Stimulated activated CD4-positive, alpha-beta T cell treated with anti-CD3 and anti-CD28 coated beads, Interleukin-12 subunit alpha, Interleukin-12 subunit beta, amount 100 ng/mL, for 24 hours (primary cell): ENCODE measurements at places on chromosomes 3 and 15.

- no peak for DNase-seq
Measured at GRCh38 chr3:185430375-185430774, 67.4 kb downstream of the MAP3K13 start.

GRCh38 chr3:104316118-104316517, 1050.6 kb upstream of the ALCAM start:
- DNase-seq: no peak

DNA sequence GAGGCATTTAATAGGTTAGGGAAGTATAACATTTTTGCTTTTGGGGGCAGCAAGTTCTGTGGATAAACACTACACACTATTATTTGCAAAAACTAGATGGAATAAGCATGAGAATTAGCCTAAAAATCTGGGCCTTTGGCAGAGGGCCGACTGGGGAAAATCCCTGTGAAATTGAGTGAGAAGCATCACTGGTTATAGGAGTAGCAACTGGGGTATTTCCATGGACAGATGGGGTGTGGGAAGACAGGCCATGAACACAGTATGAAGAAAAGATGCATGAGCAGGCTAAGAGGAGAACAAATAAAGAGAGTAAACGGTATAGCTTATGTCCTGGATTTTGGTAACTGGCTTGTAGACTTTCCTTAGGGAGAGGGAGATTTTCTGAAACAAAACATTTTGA, 32.9 kb upstream of the CSPG5 start:
- no peak for DNase-seq

- no peak for DNase-seq
Measured at GRCh38 chr15:77974098-77974414, 103.5 kb downstream of the TBC1D2B start.

DNA sequence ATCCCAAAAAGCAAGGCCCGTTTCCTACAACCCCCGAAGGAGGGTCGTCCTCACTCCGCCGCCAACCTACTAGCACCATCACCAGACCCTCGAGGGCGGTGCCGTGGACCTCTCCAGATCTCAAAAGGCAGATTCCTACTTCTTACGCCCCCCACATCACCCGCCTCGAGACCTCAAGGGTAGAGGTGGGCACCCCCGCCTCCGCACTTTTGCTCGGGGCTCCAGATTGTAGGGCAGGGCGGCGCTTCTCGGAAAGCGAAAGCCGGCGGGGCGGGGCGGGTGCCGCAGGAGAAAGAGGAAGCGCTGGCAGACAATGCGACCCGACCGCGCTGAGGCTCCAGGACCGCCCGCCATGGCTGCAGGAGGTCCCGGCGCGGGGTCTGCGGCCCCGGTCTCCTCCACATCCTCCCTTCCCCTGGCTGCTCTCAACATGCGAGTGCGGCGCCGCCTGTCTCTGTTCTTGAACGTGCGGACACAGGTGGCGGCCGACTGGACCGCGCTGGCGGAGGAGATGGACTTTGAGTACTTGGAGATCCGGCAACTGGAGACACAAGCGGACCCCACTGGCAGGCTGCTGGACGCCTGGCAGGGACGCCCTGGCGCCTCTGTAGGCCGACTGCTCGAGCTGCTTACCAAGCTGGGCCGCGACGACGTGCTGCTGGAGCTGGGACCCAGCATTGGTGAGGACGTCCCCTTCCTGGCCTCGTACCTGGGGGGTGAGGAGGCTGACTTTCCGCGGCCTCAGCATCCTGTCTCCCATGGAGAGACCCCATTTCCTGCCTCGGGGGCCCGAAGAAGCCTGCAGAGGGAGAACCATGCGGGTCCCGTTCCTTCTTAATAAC, at the start of gene MYD88:
TSS of gene MYD88 (plus strand) at position 313 of the 842 bp plus-strand sequence. CDS start at position 353, 40 bp downstream.
- DNase-seq: peak; percentile 62

GRCh38 chr3:71786217-71786549, 1.2 kb upstream of the PROK2 start:
- DNase-seq: no peak

- peak; percentile 45 for DNase-seq
Measured at GRCh38 chr15:84747416-84748273, 747 bp upstream of the ZNF592 start.

DNA sequence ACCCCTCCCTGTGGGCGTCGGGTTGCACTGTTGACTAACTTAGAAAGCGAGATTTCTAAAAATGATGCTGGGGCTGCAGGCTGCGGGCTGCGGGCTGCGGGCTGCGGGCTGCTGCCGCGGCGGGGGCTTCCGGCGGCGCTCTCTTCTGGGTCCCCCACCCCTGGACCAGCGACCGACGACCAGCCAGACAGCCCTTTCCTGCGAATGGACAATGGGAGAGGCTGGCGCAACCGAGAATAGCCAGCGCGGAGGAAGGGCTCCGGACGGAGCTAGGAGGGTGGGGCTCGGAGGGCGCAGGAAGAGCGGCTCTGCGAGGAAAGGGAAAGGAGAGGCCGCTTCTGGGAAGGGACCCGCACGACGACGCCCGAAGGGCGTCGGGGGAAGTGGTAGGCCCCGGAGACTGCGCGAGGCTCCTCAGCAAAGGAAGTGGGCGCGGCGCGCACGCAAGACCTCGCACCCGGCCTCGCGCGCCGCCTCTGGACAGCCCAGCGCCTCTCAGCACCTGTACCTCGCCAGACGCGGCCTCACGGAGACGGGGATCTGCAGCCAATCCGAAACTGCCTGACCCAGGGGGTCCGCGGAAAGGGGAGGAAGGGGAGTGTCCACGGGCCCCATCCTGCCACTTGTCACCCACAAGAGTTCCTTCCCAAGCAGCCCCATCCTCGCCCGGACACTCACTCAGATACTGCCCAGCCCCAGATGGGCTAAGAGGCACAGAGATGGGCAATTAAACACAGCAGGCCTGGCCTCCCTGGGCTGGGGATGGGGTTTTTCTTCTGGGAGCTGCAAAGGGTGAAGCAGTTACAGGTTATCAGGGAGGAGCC, 70.7 kb downstream of the SLC12A8 start:
- DNase-seq: peak; percentile 70

- DNase-seq: no peak
Measured at GRCh38 chr15:95606551-95606950, 723.9 kb upstream of the NR2F2 start.

DNA sequence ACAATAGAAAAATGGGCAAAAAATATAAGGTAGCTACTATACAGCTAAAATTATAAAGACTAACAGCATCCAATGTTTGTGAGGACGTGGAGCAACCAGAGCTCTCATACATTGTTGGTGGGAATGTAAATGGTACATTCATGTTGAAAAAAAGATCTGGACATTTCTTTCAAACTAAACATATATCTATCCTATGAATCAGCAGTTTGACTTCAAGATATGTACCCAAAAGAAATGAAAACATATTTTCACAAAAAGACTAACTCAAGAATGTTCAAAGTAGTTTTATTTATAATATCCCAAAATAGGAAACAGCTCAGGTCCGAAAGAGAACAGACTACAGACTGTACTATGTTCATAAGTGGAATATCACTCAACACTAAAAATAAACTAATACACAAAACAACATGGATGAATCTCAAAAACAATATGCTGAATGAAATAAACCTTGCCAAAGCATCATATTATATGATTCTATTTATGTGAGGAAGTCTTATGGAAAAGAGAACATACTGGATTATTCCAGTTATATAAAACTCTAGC, 8.8 kb upstream of the TTBK2 start:
- DNase-seq: no peak

GRCh38 chr3:122004991-122005565, 17.0 kb downstream of the ILDR1 start:
- no peak for DNase-seq

DNA sequence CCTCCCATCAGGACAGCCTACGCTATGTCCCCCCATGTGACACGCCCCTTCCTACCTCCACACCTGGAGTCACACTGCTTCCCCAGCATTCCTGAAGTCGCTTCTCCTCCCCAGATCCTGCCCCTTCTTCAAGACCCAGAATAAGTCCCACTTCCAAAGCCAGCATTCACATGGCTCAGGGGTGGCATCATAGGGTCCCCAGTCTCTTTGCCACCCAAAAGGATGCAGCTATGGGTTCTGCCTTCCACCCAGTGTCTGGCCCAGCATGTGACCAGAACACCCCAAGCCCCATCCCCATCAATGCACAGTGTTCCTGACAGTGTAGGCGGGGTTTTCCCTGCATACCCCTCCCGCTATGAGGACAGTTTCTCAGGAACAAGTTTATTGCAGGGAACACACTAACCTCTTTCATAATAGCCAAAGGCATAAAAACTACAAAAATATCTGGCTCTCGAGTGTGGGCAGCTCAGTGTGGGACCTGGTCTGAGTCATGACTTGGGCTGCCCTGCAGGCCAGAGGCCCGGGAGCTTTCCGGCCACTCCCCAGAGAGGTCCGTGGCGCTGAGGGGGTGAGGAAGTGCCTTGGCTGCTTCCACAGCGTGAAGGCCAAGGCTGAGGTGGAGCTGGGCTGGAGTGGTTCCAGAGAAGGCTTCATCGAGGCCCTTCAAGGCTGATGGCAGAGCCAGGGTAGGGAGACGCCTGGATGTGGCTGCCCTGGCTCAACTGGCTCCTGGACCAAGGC, 5.8 kb downstream of the ISLR start:
- no peak for DNase-seq

DNA sequence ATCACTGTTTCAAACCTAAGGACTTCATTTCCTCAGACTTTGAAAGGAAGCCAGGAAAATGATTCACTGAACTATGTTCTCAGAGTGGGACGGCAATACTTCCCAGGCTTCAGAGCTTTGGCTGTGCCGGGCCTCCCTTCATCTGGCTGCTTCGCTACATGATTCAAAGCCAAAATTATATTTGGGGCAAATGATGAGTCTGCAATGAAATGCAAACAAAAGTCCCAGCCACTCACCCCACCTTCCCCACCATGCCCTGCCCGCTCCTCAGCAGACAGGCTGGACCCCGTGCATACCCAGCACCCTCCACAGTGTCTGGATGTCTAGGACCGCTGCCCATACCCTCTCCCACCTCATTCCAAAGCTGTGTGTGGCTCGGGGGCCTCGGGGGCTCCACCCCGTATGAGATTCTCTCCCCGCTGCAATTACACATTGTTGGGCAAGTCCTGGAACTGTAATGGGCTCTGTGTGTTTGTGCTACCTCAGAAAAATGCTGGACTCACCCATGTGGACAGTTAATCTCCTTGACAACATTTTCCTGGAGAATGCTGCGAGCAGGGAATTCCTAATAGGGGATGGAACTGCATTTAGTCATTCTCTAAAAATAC, 32.2 kb downstream of the ATP10A start:
- DNase-seq: no peak

- DNase-seq: no peak
Measured at GRCh38 chr3:25235466-25235865, 192.6 kb upstream of the RARB start.

DNA sequence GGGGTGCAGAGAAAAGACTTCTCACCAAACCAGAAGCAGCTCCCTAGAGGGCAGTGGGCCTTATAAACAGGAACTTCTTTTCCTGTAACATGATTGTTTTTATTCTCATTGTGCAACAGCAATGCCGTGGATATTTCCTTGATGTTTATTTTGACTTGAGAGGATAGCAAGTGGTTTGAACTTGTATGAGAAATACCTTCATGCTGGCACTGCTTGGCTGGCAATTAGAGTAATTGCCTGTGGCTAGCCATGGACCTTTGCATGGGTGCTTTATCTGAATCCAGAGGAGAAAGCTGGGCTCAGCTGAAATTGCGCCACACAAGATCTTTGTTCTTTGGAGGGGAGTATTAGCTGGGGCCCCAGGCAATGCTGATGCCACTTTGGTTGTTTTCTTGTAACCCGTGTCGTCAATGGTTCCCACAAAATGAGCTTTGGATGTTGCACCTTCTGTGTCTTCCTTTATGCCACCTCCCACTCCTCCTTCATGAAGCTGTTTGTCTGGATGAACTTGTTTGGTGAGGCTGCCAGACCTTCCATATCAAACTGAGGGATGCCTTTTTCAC, 37.9 kb downstream of the CMTM8 start:
- DNase-seq: no peak

DNA sequence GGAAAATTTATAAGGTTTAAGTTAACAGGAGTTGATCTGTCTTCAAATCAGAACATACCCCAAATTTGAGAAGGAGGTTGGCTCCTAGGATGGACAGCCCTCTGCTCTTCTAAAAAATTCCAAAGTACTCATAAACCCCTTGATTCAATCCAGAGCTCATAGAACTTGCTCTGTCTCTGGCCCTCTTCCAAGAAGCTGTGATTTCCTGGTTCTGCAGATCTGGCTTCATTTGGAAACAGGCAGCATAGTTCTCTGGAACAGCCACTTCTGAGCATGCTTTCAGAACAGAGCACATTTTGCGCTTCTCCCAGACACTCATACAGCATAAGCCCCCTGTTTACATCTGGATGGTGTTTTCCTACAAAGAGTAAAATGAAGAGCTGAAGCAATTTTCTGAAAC, 96.7 kb downstream of the KBTBD8 start:
- no peak for DNase-seq

GRCh38 chr3:185711255-185711870, 113.5 kb downstream of the IGF2BP2 start:
- DNase-seq: no peak

GRCh38 chr3:127585813-127586413, 4.6 kb downstream of the TPRA1 start:
- DNase-seq: no peak

DNA sequence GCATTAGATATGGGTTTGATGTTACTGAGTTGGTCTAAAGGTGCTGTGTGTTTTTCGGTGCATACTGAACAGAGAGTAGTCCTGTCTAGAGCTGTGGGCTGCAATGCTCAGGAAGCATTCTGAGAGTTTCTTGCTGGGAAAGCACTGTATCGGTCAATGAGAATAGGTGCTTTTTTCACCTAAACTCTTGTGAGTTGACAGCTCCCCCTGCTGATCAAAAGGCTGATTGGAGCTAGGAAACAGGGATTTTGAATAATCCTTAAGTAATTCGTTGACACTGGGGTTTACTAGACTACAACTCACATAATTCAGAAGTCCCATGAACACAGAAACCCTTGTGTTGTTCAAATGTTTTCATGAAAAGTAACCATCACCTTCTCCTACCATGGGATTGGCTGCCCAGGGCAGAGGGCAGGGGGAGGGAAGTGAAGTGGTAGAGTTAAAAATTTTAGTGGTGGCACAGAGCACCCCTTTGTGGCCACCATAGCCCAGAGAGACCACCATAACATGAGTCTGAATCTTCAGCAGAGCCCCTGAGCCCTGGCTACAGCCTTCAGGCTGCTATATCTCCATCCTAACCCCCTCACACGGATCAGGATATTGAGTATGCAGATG, 13.0 kb upstream of the MANF start:
- no peak for DNase-seq

- DNase-seq: no peak
Measured at GRCh38 chr15:81274255-81274654, 49.7 kb downstream of the STARD5 start.

- DNase-seq: no peak
Measured at GRCh38 chr15:34613301-34613700, 29.9 kb upstream of the GOLGA8B start.

DNA sequence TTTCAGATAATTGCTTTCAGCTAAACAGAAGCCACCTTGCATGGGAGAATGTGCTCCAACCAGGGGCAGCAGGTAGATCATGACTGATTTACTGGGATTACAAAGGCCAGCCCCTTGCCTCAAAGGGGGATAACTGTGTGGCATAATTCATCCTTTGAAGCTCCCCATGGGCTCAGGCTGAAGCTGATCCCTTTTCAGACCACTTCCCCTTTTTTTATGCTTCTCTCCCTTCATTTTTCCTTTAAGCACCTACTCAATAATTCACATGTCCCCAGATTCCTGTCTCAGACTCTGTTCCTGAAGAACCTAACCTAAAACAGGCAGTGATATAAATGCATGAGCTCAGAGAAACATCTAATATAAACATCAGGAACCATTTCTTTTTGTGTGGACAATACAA, 8.2 kb upstream of the MYRIP start:
- DNase-seq: no peak

- DNase-seq: no peak
Measured at GRCh38 chr3:169283951-169284350, 379.6 kb downstream of the MECOM start.
